ENCODE measurements at places on chromosomes 11 and 22. TPM values are rescaled to one million over a fixed set of nuclear protein-coding genes. Genes with fewer than 3 reads are reported as not detected.

The HSPA8 gene
- 367 TPM for polyA plus RNA-seq

GRCh38 chr11:44223238-44223637 lies 86.7 kb downstream of the ALX4 start:
- H3K27ac ChIP-seq: no peak overlapping the region
- H3K27me3 ChIP-seq: no peaks in the 10 kb centered on the region
- DNase-seq: no peak
- no peak overlapping the region for H3K4me3 ChIP-seq

- H3K27ac ChIP-seq: peak overlapping the region; percentile 75
- no peaks in the 10 kb centered on the region for H3K27me3 ChIP-seq
- peak overlapping the region; percentile 82 for H3K4me3 ChIP-seq
- DNase-seq: no peak
- H3K36me3 ChIP-seq: no peaks in the 10 kb centered on the region
These were observed 708 bp downstream of the MAML2 start for GRCh38 chr11:96342014-96342960.

DNA sequence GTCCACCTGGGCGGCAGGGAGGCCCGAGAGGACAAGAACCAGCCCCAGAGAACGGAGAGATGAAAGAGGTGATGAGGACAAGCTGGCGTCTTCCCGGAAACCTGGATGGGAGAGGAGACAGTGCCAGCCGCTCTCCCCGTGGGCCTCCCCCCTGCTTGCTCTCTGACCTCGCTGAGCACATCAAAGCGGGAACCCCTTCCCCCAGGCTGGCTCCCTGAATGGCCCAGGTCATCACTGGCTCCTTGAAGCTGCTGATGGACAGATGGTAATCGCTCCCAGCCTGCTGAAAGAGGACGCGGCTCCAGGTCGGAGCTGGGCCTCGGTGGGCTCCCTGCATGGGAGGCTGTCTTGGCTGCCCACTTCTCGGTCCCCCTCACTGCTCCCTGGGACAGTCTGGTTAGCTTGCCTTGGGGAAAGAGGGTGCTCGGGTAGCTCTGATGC lies 18.4 kb downstream of the RPUSD4 start:
- H3K27ac ChIP-seq: no peak overlapping the region
- no peak overlapping the region for H3K4me3 ChIP-seq
- peaks cover 18% of the 10 kb centered on the region for H3K36me3 ChIP-seq
- peaks cover 6% of the 10 kb centered on the region for H3K4me1 ChIP-seq
- H3K27me3 ChIP-seq: no peaks in the 10 kb centered on the region

GRCh38 chr11:35621620-35622019 lies 3.4 kb downstream of the FJX1 start:
- DNase-seq: no peak
- H3K36me3 ChIP-seq: no peaks in the 10 kb centered on the region
- peaks cover 17% of the 10 kb centered on the region for H3K4me1 ChIP-seq
- no peak overlapping the region for H3K27ac ChIP-seq

DNA sequence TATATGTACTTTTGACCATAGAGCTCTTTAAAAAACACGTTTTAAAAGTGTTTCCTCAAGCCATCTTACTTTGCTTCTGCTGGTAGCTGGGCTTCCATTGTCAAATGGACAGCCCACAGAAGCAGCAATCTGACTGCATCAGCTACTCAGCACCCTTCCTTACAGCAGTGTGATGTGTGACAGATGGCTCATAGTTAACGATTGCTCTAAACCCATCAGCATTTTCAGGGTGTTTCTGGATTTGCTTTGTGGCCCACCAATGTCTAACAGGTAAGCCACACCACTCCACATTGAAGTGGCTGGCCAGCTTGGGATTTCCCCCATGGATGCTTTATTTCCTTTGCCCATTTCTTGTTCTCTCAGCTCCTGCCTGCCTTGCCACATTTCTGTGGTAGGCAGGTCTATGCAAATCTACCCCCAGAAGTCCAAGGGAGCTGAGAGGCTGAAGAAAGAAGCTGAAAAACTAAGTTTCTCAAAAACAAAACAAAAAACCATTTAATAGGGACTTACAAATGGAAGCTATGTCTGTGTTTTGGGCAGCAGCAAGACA lies 7.3 kb upstream of the FAR1 start:
- no peaks in the 10 kb centered on the region for H3K4me1 ChIP-seq
- H3K27me3 ChIP-seq: peaks cover 4% of the 10 kb centered on the region
- no peak for DNase-seq
- H3K27ac ChIP-seq: no peak overlapping the region
- no peaks in the 10 kb centered on the region for H3K36me3 ChIP-seq
- no peak overlapping the region for H3K4me3 ChIP-seq

Data from B cell (primary cell).